ENCODE measurements at places on chromosomes 5 and 9. TPM values are rescaled to one million over a fixed set of nuclear protein-coding genes. Genes with fewer than 3 reads are reported as not detected.

The SLC27A6 gene
- total RNA-seq, result 0.45 TPM

The EGFL7 gene
- total RNA-seq, result 60.2 TPM

The CKMT2 gene
- total RNA-seq, result not detected

GRCh38 chr9:129457325-129457779 is 163.5 kb downstream of the C9orf50 start:
- no peak for DNase-seq

DNA sequence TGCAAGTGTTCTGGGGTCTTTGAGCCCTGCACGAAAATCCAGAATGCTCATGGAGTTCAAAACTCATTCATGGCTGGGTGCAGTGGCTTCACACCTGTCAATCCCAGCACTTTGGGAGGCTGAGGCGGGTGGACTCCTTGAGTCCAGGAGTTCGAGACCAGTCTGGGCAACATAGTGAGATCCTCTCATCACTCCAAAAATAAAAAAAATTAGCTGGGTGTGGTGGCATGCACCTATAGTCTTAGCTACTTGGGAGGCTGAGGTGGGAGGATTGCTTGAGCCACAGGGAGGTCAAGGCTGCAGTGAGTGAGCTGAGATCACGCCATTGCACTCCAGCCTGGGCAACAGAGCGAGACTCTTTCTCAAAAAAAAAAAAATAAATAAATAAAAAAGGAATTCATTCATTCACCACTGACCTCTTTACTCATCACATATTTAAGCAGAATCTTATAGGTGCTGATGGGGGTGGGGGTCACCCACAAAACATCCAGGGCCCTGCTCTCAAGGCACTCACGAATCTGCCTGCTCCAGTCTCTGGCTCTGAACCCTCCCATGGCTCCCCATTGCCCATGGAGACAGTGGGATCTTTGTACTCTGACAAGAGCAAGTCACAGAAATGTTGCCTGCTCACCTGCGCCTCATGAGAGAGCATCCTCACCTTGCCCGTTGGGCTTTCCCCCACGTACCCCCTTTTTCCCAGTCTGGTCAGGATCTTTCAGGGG is 76.7 kb upstream of the IER5L start:
- no peak for DNase-seq

- DNase-seq, result no peak
These were observed 38.7 kb downstream of the AGXT2 start for GRCh38 chr5:35009019-35009418.
